ENCODE measurements at places on chromosomes 2 and 18. TPM values are rescaled to one million over a fixed set of nuclear protein-coding genes. Genes with fewer than 3 reads are reported as not detected.
A peak's percentile ranks its signal among the peaks of the same experiment; 100 is the strongest.

The LAMA1 gene
- 5.8 TPM for polyA plus RNA-seq

DNA sequence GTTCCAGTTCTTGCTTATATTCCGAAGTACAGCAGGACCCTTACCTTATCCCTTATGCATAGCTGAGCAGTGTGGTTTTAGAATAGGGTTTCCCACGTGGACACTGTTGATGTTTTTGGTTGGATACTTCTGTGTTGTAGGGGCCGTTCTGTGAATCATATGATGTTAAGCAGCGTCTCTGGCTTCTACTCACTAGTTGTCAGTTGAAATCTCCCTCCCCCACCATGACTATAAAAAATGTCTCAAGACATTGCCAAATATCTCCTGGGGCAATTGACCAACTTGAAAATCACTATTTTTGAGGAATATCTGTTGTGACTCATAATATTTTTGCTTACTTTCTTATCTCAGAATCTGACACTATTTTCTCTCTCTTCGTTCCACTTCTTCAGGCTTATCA lies 713.7 kb downstream of the TSN start:
- no peak for DNase-seq

- DNase-seq = no peak
Measured at GRCh38 chr2:233816334-233816733, 38.0 kb downstream of the HJURP start.

- DNase-seq = peak; percentile 50
Measured at GRCh38 chr18:24868760-24869237, 408.4 kb downstream of the HRH4 start.

GRCh38 chr2:200736646-200737274 lies 75.0 kb upstream of the BZW1 start:
- DNase-seq = no peak

GRCh38 chr2:150479075-150479915 lies 8.2 kb downstream of the RND3 start:
- peak; percentile 25 for DNase-seq

DNA sequence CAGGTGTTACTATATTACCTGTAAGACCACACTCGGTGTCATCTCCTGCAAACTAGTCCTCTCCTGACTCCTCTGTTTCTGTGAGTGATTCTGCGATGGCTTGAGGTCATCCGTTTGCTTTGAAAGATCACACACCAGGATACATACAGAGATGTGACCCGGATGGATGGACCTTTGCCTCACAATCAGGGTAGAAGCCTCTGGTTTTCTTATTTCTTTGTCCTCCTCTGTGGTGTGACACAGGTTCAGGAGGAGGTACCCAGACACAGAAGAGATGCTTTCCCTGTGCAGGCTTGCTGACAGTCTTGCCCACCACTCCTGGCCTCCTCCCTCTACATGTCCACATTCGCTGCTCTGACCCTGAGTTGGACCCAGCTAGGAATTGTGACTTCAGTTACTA lies 34.6 kb downstream of the PSD4 start:
- no peak for DNase-seq
